ENCODE measurements at places on chromosomes 11 and 22. TPM values are rescaled to one million over a fixed set of nuclear protein-coding genes. Genes with fewer than 3 reads are reported as not detected.

NOX4 gene
- 5.2 TPM for total RNA-seq

DNA sequence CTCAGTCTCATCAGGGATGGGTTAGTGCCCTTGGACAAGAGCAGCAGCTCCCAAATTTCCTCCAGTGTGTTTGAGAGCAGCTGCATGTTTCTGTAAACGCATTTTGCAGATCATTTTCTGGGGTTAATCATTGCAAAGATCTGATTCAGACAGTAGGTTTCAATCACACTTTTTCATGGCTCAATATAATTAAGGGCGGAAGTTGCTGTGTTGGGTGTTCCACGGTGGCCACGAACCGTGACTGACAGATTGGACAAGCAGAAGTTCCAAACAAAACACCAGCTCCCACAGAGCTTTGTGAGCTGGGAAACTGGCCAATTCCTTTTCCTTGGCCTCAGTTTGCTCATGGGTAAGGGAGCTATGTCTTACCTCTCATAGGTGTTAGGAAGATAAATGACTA is 8.4 kb upstream of the RASSF10 start:
- no peak for DNase-seq

GRCh38 chr22:21816787-21817496 is 50.5 kb downstream of the MAPK1 start:
- no peak for DNase-seq

DNA sequence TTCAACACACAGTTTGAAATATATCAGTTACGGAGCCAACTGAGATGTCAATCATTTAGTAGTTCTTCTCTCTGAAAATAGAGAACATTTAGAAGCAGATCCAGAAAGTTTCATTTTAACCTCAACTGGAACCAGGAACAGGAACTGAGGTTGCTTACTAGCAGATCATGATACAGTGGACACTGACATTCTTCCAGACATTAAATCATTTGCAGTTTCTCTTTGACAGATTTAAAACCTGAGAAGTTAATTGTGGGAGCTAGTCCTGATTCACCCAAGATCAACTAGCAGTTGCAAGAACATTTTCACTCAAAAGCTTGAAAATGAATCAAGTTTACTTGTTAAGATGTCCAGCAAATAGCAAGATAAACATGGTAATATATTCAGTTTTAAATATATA is 135.4 kb downstream of the SLC17A6 start:
- DNase-seq: no peak

GRCh38 chr22:50621356-50621880 is 6.5 kb downstream of the ARSA start:
- DNase-seq: no peak

DNA sequence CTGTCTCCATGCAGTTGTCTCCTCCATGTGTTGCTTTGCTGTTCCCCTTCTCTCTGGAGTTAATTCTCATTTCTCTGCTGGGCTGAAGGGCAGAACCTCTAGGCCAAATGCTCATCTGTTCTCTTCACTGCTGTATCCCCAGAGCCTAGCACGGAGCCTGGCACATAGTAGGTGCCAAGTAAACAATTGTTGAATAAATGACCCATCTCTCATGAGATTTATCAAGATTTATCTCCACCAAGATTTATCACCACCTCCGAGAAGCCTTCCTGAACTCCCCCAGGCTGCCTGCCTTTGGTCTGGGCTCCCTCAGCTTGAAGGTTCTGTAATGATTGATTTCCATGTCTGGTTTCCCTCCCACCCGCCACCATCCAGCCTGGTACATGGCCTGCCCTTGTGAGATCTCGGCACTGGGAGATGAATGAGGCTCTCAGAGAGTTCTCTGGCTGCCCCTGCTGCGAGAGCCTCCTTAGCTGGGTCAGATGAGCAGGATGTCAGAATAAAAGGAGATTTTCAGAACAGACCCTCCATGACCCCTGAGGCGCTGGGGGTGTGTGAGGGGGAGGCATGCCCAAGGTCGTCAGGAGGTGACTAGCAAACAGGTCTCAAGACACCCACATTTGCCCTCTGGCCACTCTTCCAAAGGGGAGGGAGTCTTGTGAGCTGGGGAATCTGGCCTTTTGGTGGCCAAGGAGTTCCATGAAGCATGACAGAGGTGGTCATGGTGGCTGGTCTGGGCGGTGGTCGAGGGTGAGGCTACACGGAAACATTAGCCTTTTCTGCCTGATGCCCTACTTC is 2.4 kb upstream of the GDPD5 start:
- DNase-seq: no peak
